NCI-H2107 (cell line): ENCODE measurements at places on chromosomes 13 and 19.

DNA sequence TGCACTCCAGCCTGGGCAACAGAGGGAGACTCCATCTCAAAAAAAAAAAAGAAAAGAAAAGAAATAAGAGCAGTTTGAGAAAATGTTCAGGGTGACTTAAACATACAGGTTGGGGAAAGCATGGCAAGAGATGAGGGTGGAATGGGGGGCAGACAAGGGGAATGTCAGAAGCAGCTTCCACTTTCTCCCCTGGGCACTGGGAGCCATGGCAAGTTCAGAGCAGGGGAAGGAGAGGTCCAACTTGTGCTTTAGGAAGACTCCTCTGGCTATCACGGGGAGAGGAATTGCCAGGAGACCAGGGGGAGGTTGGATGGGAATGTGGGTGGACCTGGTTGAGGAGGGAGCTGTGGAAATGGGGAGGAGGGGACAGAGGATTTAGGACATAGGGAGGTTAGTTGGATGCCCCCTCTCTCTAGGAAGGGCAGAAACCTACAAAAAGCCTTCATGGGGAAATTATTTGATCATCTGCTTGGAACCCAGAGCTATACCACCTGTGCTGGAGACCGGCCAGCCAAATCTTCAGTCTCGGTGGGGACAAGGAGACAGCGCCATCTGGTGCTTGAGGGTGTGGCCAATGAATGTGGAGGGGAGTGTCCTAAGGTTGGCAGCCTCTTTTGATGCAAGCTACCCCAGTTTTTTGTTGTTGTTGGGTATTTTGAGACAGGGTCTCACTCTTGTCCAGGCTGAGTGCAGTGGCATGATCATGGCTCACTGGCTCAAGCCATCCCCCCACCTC, 7.3 kb upstream of the STRN4 start:
- DNase-seq = no peak

DNA sequence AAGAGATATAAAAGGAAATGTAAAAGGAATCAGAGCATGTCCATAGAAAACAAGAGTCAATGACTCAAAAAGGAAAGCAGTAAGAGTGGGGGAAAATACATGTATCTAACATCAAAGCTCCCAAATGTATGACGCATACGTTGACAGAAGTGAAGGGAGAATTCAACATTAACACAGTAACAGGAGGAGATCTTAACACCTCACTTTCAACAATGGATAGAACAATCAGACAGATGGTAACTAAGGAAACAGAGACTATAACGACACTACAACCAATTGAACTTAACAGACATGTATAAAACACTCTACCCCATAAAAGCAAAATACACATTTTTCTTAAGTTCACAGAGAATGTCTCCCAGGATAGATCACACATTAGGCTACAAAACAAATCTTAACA, 774.8 kb upstream of the ARGLU1 start:
- no peak for DNase-seq

GRCh38 chr19:13764821-13765394, 586 bp downstream of the MRI1 start:
- DNase-seq = no peak

DNA sequence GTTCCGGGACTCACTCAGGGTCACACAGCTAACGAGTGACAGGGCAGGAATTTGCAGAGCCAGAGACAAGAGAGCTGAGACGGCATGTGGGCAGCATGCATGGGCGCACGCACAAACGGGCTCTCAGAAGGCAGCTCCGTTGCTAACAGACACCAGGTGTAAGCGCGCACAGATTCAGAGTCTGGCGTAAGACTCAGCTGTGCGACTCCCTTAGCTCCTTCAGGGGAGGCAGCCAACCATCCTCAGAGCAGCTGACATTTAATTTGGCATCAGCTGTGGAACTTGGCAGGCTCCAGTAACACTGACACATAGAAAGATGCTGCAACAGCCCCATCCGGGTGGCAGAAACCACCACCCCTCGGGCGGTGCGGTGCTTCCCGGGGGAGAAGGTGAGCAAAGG, 7.5 kb upstream of the TM6SF2 start:
- DNase-seq = no peak

GRCh38 chr19:10820173-10820572, 15.8 kb downstream of the TMED1 start:
- no peak for DNase-seq

DNA sequence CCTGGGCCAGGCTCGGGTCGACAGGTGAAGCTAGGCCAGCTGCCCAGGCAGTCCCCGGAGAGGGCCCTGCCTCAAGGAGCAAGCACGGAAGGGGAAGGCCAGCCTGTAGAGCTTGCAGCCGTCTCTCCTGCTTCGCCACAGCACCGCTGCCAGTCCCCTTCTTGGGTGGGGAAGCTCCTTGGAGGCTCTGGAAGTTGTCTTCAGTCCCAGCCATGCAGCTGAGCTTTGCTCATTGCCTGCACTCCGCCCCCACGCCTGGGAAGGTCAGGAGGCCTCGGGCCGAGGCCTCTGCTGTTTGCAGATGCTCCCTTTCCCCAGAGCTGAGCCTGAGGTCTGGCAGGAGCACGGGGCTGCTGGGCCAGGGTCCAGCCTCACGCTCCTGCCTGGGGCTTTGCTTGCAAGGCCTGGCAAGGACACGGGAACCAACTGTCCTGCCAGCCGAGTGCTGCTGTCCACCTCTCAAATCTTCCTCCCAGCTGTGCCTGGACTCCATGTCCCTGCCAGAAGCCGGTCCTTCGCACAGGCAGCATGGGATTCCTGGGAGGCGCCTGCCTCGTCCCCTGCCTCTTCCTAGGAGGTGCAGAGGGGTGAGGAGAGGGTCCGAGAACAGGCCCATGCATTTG, 13.3 kb downstream of the PLEKHF1 start:
- no peak for DNase-seq

DNA sequence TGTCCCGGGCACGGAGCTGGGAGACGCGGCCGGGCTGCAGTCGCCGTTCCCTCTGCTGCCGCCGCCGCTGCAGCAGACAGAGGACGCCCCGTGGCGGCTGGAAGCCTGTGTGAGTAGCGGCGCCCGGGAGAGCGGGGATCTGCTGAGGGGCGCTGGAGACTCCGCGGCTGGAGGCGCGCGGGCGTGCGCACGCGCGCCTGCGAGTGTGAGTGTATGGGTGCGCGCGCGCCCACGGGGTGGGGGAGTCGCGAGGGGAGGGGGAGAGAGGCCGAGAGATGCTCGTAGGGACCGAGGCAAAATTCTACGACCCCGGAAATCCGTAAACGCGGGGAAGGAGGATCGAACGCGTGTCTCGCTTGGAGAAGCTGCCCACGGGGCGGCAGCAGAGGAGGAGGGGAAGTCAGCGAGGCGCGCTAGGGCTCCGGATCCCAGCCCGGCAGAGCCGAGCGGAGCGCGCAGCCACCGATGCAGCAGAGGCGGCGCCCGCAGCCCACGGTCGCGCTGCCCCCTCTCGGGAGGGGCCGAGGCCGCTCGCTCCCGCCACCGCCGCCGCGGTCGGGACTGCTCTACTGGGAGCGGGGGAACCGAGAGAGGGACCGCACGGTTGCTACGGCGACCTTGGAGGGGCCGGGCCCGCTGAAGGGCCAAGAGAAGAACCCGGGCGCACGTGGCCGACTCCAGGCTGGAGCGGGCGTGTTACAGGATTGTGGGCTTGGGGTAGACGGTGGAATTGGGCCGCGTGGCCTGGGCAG, at the start of gene ENOX1:
Gene ENOX1, minus strand, starts transcription at position 207 of the 752 bp plus-strand sequence.
- peak; percentile 36 for DNase-seq

DNA sequence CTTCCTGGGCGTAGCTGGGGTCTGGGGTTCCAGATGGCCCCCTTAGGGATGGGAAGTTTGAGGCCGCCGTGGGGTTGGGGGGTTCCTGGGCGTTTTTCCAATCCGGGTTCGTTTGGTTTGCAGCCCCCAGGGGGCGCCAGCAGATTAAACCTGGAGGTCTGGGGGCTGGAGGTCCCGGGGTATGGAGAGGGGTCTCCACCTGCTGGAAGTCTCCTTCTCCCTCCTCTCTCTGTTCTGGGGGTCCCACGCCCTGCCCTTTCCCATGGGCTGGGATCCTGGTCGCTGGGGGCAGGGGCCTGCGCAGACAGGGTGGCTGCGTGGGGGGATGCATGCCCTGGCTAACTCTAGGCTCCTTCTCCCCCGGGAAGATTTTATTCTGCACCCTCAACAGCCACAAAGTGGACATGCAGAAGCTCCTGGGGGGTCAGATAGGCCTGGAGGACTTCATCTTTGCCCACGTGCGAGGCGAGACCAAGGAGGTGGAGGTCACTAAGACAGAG, 899 bp downstream of the GIPC3 start:
- DNase-seq = no peak

- no peak for DNase-seq
Observed at GRCh38 chr13:114010401-114011101, 36.7 kb upstream of the C13orf46 start.

DNA sequence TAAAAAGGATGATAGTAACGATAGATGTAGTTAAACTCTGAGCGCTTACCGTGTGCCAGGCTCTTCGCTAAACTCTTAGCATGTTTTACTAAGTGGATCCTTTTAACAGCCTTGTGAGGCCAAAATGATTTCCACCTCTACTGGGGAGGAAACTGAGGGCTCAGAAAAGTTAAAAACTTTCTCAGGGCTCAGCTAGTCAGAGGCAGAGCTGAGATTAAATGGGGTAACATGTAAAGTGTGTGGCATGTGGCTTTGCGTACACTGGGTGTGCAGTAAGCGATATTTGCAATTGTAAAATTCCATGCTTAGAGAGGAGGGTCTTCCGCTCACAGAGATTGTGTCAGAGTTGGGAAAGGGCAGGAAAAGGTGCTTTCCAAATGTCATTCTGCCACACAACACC, 1.7 kb downstream of the U2AF2 start:
- no peak for DNase-seq

GRCh38 chr13:30313311-30313710, 6.0 kb upstream of the KATNAL1 start:
- DNase-seq = no peak

GRCh38 chr13:36353001-36353400, 6.8 kb upstream of the SPART start:
- DNase-seq = no peak

DNA sequence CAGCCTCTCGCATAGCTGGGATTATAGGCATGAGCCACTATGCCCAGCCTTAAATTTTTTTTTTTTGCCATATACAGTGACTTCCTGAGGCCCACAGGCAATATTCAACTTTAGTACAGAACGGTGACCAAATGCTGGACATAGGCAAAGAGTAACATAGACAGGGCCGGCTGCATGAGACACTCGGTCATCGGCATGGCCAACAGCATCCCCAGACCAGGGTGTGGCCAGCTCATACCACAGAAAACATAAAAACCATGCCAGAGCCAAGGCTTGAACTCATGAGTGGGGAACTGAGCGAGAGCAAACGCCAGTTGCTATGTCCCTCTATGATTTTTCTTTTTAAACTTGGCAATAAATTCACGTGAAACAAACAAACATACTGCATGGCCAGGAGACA, 17.0 kb downstream of the KANK2 start:
- no peak for DNase-seq

DNA sequence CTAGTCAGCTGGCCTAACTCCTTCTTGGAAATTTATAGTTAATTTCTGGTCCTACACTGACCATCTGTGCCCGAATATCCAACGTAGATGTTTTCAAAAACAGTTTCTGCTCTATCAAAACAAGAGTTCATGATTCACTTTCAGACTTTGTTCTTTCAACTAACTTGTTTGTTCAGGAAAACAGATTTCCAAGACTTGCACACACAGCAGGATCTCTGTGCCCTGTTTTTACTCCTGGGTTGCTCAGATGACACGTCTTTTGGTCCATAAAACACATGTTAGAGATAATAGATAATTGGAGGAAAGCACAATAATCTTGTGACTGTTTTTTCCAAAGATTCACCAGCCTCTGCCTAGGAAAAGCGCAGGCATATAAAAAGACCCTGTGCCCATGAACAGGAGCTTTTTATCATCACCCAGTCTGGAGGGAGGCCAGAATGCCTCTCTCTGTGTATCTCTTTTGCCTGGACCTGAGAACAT, 218.0 kb downstream of the IRS2 start:
- no peak for DNase-seq

DNA sequence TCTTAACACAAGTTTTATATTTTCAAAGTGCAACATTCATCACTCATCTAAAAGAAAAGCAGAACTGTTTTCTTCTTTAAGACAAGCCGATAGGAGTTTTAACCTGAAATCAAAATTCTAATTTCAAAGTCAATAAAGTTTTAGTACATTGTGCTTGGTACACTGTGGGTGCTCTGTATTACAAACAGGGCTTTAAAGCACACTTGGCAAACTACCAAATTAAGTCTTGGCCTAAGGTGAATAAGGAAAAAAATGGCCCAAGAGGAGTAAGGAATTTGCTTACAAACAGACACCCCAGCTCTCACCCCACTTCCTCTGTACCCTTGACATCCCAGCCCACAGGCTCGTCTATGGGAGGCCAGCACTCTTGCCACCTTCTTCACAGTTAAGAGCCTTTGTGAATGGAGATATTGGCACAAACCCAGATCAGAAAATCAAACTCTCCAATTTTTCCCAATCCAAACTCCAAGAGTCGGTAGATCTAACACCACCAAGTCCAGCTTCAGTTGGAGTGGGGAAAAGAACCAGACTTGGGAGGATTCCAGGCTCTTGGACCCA, 66.0 kb downstream of the ABCC4 start:
- DNase-seq = no peak

- no peak for DNase-seq
Observed at GRCh38 chr19:19230999-19231398, 19.2 kb downstream of the NCAN start.

GRCh38 chr13:111099290-111099689, 15.8 kb upstream of the ARHGEF7 start:
- no peak for DNase-seq
